ENCODE measurements at places on chromosomes 11 and 22. TPM values are rescaled to one million over a fixed set of nuclear protein-coding genes. Genes with fewer than 3 reads are reported as not detected.

The HBD gene
- not detected for total RNA-seq

The FGF19 gene
- not detected for total RNA-seq

The OR6A2 gene
- not detected for total RNA-seq

The CBLIF gene
- not detected for total RNA-seq

The MAPK8IP1 gene
- 11.9 TPM for total RNA-seq

The PGA5 gene
- not detected for total RNA-seq

The SLC22A6 gene
- not detected for total RNA-seq

The DEPDC5 gene
- 11.7 TPM for total RNA-seq

The CCDC73 gene
- total RNA-seq, result not detected

The NTM gene
- 4.8 TPM for total RNA-seq

The GTSE1 gene
- 13.8 TPM for total RNA-seq

The TCN2 gene
- total RNA-seq, result 32.6 TPM

The ANKK1 gene
- total RNA-seq, result not detected

The TCIRG1 gene
- 151 TPM for total RNA-seq

The LGALS12 gene
- not detected for total RNA-seq

The PNPLA5 gene
- not detected for total RNA-seq
